ENCODE measurements at places on chromosomes 2 and 18.

- no peak for ATAC-seq
Observed at GRCh38 chr18:75154997-75155396, 53.9 kb downstream of the PTGR3 start.

DNA sequence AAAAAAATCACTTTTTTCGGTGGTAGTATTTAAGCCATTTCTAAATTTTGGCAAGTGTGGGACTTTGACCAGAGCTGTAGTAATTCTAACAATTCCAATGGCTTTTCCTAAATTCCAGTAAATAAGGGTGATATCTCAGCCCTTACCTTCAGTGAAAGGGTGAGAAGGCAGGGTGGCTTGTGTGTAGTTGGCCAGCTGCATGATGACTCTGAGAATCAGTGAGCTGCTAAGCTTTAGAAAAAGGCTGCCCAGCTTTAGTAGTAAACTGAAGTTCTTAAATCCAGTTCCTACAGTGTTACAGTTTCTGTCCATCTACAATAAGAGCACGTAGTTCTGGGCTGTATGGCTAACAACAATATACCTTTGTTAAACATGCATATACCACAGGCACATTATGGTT lies 42.0 kb downstream of the OXER1 start:
- ATAC-seq, result no peak

DNA sequence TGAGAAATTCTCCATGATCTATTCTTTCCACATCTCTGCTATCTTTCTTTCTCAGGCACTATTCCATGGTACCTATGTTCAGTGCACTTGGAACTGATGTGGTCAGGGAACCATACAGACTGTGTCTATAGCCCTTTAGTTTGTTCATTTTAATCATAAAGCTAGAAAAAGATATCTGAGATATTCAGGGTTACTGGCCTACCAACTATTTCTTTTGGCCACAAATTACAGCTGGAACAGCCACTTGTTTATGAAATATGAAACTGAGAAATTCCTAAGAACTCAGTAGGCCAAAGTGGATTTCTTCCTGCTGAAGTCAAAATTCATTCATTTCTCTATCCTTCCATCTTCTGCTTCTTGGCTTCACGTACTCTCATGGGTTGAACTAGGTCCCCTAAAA lies 22.8 kb upstream of the LYPD1 start:
- no peak for ATAC-seq

DNA sequence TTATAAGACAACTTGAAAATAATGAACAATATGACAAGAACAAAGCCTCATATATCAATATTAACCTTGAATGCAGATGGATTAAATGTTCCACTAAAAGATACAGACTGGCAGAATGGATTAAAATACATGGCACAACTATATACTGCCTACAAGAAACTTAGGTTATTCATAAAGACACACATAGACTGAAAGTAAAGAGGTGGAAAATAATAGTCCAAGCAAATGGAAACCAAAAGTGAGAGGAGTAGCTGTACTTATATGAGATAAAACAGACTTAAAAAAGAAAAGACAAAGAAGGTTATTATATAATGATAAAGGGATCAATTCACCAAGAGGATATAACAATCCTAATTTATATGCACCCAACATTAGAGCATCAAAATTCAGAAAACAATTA lies 18.2 kb downstream of the LMAN1 start:
- peak; percentile 87 for ATAC-seq

GRCh38 chr2:204108781-204109295 lies 172.3 kb downstream of the ICOS start:
- peak; percentile 33 for ATAC-seq

DNA sequence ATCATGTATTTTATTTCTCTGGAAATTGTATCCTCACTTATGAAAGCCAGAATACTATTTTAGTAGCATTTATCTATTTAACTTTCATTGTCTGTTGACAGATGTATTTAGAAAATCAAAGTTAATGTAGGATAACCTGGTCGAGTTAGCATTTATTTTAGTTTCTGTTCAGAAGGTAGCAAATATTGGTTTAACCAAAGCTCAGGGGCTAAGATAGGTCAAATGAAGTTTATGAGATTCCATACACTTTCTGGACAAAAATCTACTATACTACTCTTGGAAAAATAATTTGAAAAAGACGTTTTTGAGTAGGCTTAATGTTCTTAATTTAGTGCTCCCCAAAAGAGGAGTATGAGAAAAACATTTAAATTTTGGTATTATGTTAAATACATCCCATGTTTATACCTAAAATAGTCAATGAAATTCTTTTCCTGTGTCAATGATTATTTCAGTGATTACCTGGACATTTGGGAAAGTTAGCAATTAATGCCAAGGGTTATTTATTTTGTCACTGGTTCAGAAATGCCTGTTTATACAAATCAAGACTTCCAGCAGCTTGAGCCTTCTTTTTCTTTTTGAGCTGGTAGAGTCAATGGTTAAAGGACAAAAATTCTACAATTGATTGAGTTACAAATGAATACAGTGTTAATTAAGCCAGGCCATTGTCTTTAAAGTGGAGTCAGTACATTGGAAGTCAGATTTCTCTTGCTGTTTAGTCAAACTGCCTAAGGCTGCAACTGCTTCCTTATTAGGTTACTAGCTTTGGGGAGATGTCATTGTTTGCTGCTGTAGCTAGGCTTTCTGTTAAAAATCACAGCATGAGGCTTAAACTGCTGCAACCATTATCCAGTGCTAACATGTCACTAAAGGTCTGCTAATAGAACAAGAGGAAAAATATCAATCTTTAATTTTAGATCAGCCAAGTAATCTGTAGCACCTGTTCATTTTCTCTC lies 182.3 kb downstream of the CAMKMT start:
- ATAC-seq, result no peak

DNA sequence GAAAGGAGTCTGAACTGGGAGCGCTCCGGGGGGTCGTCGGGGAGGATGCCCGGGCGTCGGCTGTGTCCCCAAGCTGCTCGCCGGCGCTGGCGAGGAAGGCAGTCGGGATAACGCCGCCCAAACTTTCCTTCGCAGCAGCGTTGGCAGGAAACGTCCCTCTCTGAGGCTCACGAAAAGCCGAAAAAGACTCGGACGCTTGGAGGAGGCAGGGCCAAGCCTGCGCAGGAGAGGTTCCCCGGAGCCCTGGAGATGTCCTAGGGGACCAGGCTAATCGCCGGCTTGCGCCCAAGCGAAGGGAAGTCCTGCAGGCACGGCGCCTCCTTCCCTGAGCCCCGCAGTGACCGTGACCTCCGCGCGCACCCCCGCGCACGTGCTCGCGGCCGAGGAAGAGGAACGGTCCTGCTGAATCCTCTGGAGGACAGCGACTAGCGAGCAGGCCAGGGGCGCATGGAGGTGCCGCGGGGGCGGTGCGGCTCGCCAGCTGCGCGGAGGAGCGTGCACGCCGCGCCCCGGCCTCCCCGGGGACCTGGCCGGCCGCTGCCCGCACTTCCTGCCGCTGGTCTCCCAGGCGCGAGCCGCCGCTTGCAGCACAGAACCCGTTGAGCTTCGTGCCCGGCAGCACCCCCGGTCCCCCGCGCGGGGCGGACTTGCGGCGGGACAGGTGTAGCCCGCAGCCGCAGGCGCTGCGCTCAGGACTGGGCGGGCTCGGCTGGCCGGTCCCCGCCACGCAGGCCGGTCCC lies at the start of gene SH3RF3:
TSS of gene SH3RF3 (plus strand) at position 590 of the 740 bp plus-strand sequence.
- ATAC-seq, result peak; percentile 39

DNA sequence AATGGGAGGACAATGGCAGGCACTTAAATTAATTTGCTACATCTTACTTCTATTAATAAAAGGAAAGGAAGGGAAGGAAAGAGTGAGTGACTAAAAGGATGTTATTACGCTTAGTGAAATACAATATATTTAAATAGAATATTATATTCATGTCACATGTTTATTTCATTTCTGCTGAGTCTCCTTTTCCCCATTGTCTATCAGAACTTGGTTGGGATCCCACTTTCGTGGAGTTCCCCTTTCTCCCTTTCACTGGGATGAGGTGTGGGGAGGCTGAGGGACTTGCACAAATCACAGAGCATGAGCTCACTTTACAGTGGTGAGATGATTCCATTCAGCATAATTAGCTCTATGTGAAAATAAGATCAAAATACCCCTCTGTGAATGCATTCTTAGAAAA lies 730.6 kb downstream of the TSN start:
- ATAC-seq, result no peak

DNA sequence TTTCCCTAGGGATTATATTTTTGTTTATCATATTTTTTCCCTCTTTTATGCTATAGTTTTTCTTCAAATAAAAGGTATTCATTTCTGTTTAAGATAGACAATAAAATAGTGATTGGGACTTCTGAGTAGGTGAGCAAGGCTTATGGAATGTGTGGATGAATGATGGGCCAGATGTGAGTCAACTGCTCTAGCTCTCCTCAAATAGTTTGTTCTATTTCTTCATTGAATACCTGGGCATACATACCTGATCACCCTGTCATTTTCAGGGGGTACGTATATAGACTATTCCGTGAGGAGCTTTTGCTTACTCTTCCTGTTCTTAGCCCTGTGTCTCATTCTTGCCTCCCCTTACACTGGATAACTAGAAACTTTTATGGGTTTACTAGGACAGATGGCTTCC lies 41.9 kb downstream of the BABAM2 start:
- ATAC-seq, result no peak

- no peak for ATAC-seq
Observed at GRCh38 chr18:46488471-46489213, 168.4 kb downstream of the LOXHD1 start.

- ATAC-seq, result no peak
Observed at GRCh38 chr2:223051693-223052289, at the start of gene KCNE4. TSS of gene KCNE4 (plus strand) at chr2:223052190. CDS start at chr2:223052831, 641 bp downstream.

DNA sequence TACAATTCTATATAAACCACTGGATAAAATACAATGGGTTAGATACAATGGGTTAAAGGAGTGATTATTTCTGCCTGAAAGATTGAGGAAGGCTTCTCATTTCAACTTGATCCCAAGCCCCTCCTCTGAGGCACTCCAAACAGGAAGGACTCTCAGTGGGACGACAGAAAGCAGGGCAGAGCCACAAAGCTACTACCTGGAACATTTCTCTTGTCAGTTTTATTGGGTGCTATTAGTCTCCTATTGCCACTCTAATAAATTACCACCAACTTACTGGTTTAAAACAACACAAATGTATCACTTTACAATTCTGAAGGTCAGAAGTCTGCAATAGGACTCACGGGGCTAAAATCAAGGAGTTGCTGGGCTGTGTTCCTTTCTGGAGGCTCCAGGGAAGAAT lies 146.7 kb downstream of the MREG start:
- ATAC-seq, result no peak

GRCh38 chr2:102116630-102117471 lies 25.7 kb upstream of the IL1R1 start:
- peak; percentile 56 for ATAC-seq

DNA sequence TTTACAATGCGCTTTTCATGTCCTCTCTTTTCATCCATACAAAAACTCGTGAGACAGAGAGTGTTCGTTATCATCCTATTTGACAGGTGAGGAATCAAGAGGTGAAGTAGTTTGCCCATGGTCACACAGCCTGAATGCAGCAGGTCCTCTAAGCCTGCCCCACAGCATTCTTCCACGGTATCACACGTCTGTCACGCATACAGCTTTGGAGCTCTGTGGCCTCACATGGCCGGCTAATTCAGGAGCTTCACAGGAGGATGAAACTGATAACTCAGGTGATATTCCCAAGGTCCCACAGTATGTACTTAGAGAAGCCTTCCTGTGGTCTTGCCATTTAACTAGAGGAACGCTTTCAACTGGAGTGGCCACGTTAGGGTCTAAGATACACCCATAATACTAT lies 59.0 kb downstream of the MYO5B start:
- no peak for ATAC-seq

DNA sequence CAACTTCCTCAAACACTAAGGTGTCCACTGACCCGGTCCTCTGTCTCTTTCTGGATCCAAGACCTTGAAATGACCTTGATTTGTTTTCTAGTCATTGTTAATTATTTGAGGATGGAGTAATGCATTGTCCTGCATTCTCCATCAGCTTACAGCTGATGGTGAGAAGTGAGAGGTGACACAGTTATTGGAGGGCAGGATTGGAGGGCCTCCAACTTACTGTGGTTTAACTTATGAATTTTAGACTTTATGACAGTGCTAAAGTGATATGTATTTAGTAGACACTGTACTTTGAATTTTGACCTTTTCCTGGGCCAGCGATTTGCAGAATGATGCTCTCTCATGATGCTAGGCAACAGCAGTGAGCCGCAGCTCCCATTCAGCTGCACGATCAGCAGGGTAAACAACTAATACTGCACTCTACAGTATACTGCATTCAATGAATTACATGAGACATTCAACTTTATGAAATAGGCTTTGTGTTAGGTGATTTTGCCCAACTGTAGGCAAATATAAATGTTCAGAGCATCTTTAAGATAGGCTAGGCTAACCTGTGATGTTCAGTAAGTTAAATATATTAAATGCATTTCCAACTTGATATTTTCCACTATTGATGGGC lies 200.0 kb upstream of the MEX3C start:
- no peak for ATAC-seq
